ENCODE measurements at places on chromosomes 13 and 19.
A peak's percentile ranks its signal among the peaks of the same experiment; 100 is the strongest.

- DNase-seq = no peak
Observed at GRCh38 chr19:43735957-43736356, 18.8 kb downstream of the SMG9 start.

GRCh38 chr13:40189898-40190630, 476.4 kb downstream of the FOXO1 start:
- DNase-seq = peak; percentile 57

GRCh38 chr13:113129921-113130750, 7.5 kb downstream of the F10 start:
- DNase-seq = no peak

DNA sequence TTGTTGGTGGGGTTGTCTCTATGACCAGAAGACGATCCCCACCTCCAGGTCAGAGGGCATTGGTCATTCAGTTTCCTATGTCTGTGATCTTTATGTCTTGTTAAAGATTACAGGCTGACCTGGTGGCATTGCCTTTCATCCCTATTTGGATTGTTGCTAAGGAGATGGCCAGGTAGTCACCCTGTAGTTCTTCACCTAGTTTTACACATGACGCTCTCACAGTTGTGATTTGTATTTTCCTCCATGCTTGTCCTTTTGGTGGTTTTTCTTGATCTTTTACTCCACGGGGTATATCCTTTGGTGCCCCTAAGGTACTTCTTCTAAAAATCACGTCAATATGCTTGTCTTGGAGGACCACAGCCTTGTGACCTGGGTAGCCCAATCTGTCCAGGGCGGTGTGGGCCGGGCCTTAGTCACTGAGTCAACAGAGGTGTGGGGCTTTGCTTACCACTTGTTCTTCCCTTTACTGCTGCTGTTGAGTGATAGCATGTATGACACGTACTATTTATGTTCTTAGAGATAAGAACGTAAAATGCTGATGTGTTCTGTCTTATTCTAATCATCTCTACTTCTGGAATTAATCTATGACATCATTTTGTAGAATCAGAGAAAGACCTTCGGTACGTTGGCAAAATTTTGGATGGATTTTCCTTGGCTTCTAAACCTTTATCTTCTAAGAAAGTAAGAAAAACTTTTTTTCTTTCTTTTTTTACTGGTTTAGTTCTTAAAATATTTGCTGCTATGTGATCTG, 20.1 kb downstream of the GPATCH1 start:
- DNase-seq = no peak

- DNase-seq = no peak
Observed at GRCh38 chr13:98444381-98444780, 132.5 kb downstream of the STK24 start.

GRCh38 chr13:33611121-33611805, 206.7 kb upstream of the RFC3 start:
- no peak for DNase-seq

GRCh38 chr13:27679396-27679795, 57.7 kb downstream of the POLR1D start:
- no peak for DNase-seq

GRCh38 chr19:17751103-17751911, at the start of gene FCHO1:
TSS of gene FCHO1 (plus strand) at chr19:17751477. CDS start at chr19:17755165, 3,688 bp downstream.
- no peak for DNase-seq

- no peak for DNase-seq
Observed at GRCh38 chr13:82976499-82976898, 905.8 kb downstream of the SLITRK1 start.

DNA sequence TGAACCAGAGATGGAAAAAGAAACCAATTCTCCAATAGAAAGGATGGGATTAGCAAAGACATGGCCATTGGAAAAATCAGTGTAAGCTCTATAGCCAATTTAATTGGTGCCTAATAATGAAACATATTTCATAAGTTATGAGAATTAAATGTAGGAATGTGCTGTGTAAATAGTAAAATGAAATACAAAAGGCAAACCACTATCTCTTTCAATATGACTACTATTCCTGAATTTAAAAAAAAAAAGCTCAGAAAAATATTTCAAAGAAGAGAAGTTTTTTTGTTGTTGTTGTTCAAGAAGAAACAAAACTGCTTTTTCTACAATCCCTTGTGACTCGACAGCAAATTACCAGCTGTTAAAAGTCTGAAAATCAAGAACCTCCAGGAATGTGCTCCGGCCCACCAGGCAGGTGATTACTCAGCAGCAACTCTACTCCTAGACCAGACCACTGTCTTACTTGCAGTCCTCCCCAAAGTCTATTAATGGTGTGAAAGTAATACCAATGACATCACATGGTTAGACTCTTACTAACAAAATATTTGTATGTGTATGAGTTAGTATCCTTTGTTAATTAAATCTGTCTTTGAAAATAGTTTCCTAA, 362.4 kb downstream of the KCTD12 start:
- DNase-seq = no peak

DNA sequence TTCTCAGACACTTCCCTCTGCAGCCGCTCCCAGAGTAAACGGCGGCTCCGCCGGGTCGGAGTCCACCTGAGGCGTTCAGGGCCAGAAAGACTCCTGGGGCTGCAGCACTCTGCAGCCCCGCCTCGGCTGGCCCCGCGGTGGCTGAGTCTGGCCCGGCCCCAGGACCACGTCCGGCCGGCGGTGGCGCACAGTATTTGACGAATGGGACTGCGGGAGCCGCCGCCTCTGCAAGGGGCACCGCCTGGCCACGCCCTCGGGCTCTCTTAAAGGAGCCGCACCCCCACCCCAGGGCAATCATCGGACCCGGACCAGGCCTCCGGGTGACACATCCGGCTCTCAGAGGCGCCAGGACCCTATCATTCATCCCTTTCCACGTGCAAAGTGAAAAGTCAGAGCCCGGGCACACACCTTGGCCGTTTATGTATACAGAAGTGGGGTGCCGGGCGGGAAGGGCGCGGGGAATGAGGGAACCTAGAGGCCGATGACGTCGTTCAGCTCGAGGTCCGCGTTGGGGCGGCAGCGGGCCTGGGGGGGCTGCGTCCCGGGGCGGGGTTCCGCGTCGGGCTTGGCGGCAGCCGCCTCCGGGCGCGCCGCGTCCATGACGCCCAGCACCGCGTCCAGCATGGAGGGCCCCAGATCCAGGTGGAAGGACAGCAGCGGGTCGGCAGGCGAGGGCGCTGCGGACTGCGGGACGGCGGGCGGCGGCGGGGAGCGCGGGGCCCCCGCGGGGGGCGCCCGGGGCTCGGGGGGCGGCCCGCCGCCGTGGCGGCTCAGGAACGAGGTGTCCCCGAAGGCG, 1.2 kb upstream of the LENG9 start:
- DNase-seq = peak; percentile 92

DNA sequence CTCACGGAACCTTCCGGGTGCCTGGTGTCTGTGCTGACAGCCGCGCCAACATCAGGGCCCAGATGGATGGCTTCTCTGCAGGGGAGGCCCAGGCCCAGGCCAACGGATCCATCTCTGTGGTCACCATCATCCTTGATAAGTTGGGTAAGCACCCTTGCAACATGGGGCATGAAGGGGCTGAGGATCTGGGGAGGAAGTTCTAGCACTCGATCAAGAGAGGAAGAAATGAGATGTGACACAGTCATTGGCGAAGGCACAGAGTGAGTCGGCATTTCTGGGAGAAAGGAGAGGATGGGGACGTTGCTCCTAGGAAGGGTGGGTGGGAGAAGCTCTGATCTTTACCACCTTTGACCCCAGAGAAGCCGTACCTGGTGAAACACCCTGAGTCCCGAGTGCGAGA, 4.4 kb downstream of the CILP2 start:
- no peak for DNase-seq

DNA sequence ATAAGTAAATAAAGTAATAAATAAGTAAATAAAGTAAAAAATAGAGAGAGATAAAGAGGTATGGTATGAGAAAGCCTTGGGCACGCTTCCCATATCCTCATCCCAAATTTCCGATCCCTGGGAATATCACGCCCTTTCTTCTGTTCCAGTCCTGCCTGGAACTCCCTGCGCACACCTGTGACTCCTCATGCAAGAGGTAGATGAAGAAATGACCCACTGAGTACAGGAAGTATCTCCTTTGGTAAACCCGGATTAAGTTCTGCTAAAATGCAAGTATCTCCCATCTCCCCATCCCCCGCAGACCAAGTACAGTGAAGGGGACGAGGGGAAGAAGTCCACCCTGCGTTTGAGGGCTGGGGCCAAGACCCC, 399 bp upstream of the ZNF136 start:
- DNase-seq = no peak

DNA sequence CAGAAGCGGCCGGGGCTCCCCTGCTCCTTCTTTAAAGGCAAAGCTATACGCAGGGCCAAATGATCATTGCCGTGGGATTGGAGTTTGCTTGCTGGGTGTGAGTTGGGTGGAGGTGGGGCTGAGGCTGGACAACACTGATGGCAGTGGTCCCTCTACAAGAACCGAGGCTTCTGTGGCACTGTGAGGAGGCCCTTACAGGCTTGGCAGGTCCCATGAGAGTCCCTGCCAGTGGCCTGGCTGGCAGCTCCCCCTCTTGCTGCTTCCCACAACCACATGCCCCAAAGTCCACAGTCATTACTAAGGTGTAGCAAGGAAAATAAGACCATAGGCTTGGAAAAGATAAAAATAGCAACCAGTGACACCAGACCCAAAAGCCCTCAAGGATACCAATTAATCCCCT, 98.4 kb downstream of the ANKRD10 start:
- DNase-seq = no peak

DNA sequence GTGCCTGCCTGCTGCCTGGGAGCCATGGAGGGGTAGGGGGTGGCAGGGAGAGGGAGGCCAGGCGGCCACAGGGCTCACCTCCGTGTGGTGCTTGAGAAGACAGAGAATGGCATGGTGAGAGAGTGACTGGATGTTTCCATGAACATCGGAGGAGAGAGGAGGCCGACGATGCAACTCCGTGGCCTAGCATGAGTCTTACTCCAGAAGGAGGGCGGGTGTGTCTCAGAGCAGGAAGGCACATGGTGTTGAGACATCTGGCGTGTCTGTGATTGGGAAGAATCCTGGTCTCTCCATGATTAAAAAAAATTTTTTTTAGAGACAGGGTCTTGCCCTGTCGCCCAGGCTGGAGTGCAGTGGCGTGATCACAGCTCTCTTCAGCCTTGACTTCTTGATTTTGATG, 5.1 kb downstream of the IRGC start:
- DNase-seq = no peak

GRCh38 chr19:42467183-42467760, 24.5 kb upstream of the CXCL17 start:
- no peak for DNase-seq

DNA sequence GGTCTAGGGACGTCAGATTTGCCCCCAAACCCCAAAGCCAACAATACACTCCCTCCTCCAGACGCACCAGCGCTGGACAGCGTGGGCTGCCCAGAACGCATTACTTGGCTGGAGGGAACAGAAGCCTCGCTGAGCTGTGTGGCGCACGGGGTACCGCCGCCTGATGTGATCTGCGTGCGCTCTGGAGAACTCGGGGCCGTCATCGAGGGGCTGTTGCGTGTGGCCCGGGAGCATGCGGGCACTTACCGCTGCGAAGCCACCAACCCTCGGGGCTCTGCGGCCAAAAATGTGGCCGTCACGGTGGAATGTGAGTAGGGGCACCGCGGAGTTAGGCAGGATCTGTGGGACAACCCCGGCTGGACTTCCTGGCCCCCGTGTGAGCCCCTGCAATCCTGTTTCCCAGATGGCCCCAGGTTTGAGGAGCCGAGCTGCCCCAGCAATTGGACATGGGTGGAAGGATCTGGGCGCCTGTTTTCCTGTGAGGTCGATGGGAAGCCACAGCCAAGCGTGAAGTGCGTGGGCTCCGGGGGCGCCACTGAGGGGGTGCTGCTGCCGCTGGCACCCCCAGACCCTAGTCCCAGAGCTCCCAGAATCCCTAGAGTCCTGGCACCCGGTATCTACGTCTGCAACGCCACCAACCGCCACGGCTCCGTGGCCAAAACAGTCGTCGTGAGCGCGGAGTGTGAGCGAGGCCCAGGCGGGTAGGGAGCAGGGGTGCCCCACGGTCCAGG, 4.0 kb downstream of the ICAM5 start:
- DNase-seq = no peak

GRCh38 chr19:18685597-18686190, 2.2 kb downstream of the CRTC1 start:
- DNase-seq = no peak

GRCh38 chr13:46753917-46754316, 43.0 kb downstream of the ESD start:
- no peak for DNase-seq

- no peak for DNase-seq
Observed at GRCh38 chr13:41917641-41918040, 43.3 kb downstream of the VWA8 start.

GRCh38 chr19:12695997-12696365, 450 bp downstream of the FBXW9 start:
- DNase-seq = peak; percentile 59

DNA sequence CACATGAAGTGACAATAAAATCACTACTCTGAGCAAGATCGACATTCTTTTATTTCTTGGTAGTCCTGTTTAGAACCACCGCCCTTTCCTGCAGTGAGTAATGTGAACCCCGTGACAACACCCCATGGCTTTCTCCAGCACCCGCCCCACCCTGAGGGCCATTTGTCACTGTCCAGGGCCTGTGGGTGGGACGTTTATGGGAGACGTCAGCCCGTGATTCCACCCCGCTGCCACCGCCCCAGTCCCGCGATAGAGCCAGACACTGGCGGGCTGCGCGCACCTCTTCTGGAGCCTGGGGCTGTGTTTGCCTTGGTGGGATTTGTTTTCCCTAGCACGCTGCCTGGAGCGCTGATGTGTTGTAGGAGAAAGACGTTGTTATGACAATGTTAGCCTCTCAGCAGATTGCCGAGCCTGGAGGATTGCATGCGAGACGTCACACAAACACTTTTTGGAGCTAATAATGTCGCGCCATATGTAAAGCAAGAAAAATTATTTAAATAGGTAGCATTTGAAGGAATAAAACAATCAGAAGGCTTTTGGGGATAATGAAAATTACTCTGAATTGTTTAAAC, 263.7 kb downstream of the TEX29 start:
- no peak for DNase-seq

DNA sequence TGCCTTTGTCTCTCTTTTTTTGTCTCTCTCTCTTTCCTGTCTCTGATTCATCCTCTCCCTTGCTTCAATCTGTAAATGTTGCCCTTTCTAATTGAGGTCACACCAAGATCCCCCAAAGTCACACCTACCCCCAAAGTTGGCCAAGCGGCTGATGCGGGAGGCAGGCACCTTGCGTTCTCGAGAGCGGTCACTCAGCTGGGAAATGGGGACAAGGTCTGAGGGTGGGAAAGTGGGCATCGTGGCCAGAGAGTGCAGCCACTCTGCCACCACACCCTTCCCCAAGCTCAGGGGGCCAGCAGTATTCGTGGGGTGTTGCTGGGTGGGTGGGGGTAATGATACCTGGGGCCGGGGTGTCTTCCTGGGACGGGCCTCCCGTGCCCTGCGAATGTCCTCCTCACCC, 2.7 kb downstream of the COQ8B start:
- no peak for DNase-seq

GRCh38 chr13:106621833-106622232, 53.9 kb upstream of the ARGLU1 start:
- DNase-seq = no peak

DNA sequence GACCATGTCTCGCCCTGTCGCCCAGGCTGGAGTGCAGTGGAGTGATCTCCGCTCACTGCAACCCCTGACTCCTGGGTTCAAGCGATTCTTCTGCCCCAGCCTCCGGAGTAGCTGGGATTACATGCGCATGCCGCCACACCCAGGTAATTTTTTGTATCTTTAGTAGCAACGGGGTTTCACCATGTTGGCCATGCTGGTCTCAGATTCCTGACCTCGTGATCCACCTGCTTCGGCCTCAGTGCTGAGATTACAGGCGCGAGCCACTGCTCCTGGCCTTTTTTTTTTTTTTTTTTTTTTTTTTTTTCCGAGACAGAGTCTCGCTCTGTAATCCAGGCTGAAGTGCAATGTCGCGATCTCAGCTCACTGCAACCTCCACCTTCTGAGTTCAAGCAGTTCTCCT, 4.9 kb upstream of the KEAP1 start:
- DNase-seq = no peak
